Islet precursor cell (in vitro differentiated cells): ENCODE measurements at places on chromosomes 2 and 18.

GRCh38 chr18:44582456-44582855 is 98.2 kb upstream of the SETBP1 start:
- no peak for DNase-seq

- DNase-seq: no peak
These were observed 20.8 kb downstream of the EIF2AK3 start for GRCh38 chr2:88606371-88607030.

DNA sequence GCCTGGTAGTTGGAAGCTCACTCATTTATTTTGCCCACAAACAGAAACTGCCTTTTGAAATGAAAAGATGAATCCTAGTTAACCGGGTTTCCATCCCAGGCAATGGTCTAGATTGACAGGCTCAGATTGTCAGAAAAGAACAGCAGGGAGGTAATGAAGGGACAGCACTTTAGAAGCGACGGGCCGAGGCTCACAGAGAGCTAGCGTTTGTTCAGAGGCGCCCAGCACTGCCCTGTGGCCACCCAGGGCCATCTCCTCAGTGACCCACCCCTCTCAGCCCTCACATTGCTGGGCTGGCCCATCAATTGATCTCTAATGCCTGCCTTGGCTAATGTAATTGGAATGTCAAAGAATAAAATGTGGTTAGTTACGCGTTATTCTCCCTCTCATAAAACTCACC is 304.8 kb downstream of the CDCA7 start:
- DNase-seq: no peak

GRCh38 chr18:46716827-46717226 is 40.0 kb downstream of the ST8SIA5 start:
- DNase-seq: no peak

DNA sequence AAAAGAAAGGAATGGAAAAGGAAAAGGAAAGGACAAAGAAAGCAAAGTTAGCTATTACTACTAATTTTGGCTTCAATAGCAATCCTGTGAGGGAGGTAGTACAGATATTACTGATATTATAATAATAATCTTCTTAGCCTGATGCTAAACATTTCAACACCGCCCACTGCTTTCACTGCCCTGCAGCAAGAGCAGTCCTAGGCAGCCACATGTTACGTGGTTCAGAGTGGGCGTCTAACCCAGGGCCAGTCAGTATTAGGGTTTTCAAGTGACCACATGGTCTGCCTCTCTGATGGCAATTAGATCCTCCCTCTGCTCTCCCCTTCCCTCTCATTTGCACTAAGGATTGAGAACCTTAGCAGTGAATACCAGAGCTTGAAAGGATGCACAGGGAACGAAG is 83.7 kb upstream of the ZNF397 start:
- DNase-seq: no peak

DNA sequence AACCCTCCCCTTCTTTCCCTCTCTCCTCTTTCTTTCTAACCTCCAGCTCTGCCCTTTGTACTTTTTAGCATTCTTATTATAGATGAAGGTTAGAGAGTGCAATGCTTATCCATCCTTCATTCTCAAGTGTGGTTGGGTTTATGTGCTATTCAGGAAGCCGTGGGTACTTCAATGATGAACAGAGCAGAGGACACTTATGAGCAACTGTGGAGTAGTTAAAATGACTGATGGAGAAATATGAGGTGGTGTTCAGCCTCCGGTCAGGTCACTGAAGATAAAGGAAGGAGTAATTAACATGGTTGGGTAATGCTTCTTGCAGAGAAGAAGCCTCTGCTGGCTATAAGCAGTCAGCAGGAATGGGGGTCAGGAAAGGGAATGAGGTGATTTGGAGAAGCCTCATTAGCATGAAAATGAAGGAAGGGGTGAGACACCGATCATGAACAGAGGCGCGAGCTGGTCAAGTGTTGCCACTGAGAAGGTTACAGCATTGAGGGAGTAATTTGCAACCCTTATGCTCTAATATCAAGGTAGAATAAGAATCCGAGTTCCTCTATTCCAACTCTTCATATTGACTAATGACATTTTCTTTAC is 174.7 kb downstream of the LPIN1 start:
- no peak for DNase-seq

GRCh38 chr18:38244480-38244879 is 678.9 kb upstream of the CELF4 start:
- no peak for DNase-seq

DNA sequence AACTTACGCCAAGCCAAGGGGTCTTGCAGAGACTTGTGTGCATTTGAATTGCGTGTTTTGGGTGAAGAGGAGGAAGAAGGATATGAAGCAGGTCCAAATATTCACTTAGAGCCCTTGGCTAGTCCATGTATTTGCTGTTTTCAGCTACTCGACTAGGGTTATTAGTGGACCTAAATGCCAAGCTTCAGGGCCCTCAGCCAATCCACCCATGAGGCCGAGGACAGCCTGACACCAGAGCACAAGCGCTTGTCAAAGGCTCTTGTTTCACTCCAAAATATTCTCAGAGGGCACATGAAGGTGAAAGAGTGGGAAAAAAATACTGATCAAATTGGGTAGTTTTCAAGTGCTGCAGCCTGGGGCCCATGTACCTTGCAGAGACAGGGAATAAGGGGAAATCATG is 174.8 kb upstream of the ACAA2 start:
- no peak for DNase-seq

DNA sequence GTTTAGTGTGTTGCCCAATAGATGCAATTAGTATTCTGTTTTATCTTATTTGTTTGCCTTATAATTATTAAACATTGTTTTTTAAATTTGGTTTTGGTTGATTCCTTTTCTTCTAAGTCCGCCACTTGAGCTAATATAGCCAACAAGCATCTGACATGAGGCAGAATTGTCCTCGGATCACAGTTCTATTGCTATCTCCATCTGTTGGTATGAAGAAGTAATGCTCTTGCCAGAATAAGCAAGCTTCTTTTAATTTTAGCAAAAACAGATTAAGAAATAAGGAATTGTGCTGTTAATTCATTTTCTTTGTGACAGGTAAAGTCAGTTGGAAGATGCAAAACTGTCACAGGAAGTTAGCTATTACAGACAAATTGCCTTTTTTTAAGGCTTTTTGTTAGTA is 54.3 kb downstream of the R3HDM1 start:
- DNase-seq: no peak

- DNase-seq: peak; percentile 40
These were observed 94.9 kb downstream of the NFATC1 start for GRCh38 chr18:79490626-79491041.

DNA sequence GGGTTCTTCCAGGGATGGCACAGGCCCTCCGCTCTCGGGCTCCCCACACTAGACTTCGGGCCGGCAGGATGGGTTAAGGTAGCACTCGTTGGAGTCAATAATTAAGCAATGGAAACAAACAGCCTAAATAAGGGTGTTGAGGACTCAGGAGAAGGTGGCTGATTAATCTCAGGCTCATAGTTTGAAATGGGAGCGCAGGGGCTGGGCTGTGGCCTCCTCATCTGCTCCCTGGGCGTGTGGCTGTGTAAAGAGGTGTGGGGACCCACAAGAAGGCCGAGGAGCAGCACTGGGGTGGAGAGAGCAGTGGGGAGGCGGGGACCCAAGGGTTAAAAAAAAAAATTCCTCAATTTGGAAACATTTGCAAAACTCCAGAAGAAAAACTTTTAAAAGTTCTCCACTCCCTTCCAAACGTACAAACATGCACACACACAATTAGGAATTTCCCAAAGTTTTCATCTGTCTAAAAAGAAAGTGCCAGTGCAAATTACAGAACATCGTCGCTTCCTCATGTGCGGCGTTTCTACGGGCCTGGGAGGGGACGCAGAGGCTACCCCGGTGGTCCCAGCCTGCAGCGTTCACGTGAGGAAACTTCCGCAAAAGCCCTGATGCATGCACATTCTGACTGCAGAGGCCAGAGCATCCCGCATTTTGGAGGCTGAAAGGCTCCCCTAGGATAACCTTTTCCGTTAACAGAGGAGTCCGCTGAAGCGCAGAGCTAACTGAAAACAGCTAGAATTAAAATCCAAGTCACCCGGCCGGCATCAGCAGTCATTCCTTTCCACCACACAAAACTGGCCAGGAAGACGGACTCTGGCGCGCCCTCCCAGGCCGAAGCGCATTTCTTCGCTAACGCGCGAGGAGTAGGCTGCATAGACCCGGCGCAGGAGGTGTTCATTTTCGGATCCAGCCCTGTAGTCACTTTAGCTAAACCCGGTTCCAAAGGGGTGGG is 1.0 kb upstream of the TUBB6 start:
- DNase-seq: peak; percentile 81

- DNase-seq: no peak
These were observed 1441.7 kb upstream of the CELF4 start for GRCh38 chr18:39007031-39007902.

DNA sequence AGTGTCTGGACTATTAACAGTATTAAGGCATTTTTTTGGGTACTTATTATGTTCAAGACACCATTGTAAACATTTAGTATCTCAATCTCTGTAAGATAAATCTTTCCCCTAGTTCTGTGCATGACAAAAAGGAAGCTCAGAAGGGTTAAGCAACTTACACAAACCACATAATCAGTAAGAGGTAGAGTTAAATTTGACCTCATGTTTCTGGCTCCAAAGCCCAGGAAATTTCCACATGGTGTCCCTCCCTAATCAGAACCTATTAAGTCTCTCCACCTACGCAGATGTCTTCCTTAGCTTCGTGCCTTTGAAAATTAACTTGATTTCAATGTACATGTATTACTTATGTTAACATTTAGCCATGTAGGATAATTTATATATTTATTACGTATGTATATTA is 2.0 kb downstream of the MFSD6 start:
- DNase-seq: no peak

- DNase-seq: peak; percentile 43
These were observed 160.4 kb downstream of the SMAD7 start for GRCh38 chr18:48790226-48790863.

- DNase-seq: no peak
These were observed 127.5 kb upstream of the GAREM1 start for GRCh38 chr18:32598144-32598543.

DNA sequence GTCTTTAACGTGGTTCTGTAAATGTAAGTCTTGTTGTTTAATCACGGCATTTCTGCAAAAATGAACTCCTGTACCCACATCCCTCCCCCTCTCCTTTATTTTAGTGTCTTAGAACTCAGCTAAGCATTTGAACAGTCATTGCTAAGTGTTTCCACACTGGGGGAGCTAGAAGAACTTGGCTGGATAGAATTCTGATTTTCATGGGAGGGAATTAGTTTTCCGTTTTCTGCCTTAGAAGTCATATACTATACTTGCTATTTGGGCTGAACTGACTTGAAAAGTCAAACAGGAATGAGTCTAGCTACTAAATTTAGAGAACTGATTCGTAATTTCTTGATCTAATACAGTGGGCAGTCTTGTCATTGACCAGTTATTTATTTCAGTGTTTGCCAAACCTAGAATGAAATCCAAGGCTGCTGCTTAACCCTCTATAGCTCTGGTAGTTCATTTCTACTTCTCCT is 61.1 kb downstream of the FMNL2 start:
- DNase-seq: no peak

DNA sequence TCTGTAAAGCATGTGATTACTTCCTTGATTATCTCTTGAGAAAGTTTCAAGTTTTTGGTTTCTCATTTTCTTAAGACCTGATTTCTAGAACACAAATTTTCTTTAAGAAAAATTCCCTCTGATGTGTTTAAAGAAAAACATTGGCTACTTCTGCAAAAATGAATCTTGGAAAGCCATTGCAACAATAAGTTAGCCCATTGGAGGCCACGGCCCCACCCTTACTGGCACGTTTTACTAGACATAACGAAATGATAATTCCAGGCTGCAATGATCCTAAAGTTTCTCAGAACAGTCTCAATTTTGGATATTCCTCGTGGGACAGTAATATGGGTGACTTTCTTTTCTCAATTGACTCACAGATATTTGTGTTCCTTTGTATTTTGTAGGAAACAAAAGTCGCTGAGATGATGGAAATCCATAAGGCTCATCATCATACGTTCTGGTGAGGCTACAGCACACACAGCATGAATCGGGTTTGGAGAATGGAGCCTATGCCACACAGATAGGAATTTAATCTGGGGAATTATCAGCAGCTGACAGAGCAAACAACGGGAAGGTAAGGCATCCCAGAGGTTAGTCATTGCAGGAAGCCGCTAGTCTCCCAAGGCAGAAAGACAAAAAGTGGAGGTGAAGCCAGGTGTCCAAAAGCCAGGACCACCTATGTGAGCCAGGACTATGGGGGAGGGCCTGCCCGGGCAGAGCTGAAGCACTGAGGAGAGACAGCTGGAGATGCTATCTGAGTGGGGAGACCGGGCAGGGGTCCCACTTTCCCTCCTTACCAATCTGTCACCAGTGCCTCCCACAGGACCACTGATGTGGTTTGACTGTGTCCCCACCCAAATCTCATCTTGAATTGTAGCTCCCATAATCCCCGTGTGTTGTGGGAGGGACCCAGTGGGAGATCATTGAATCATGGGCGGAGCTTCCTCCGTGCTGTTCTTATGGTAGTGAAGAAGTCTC is 35.9 kb downstream of the SOWAHC start:
- no peak for DNase-seq

GRCh38 chr2:170846314-170846713 is 29.6 kb downstream of the GAD1 start:
- no peak for DNase-seq

DNA sequence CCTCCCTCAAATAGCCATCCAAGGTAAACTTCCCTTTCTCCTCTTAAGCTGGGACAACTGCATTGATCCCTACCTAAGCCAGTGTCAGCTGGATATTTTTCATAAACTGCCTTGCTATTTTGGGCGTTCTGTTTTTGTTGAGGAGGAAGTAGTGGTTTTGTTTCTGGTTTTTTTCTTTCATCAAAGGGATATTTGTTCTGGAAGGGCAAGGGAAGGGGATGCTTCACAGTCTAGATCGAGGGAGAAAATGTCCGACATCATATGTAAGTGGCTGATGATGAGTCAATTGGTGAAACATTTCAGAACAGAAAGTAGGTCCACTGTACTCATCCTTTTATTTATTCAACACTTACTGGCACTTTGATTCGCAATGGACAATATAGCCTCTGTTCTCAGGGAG is 31.0 kb downstream of the TANC1 start:
- no peak for DNase-seq

DNA sequence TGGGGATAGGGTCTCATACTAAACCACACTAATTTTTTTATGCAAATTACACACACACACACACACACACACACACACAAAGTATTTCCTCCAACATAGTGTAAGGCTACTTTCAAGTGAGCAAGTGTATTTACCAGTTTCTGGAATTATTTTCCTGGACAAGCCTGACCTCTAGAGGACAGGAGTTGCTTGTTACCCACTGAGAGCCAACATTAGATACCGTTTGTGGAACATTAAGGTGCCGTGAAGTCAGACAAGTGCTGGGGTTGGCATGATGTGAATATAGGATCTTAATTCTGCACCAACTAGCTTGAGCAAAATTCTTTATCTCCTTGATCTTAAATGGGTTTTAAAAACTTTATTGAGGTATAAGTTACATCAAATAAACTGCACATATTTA is 39.3 kb upstream of the SERPINB2 start:
- no peak for DNase-seq
